Stimulated activated CD4-positive, alpha-beta T cell treated with anti-CD3 and anti-CD28 coated beads, Interleukin-1b, Interleukin-23, amount 100 ng/mL, for 4 hours (primary cell): ENCODE measurements at places on chromosomes 12 and 14.

- no peak for DNase-seq
These were observed 85.9 kb downstream of the KIF21A start for GRCh38 chr12:39357041-39357440.

GRCh38 chr14:61231810-61232209 lies 49.3 kb downstream of the TMEM30B start:
- DNase-seq: no peak

GRCh38 chr12:68279227-68280054 lies 26.0 kb upstream of the IL22 start:
- DNase-seq: no peak

DNA sequence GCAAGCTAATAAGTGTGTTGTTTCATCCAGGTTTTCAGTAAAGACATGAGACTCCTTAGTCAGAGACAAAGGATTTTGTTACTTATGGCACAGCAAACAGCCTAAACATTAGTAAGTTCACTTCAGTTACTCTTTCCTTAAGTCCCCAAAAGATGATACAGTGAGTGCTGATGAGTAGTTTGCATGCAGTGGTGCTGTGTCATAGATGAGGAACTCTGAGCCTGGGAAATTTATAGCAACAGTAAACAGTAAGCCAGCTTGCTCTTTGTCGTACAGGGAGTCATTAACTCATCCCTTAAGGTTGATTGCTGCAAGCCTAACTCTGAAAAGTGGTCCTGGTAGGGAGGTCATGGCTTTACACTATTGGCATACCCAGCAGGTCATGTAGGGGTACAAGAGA lies 208.6 kb upstream of the OR4E1 start:
- no peak for DNase-seq

- no peak for DNase-seq
These were observed 127.7 kb downstream of the ZFP36L1 start for GRCh38 chr14:68665131-68665530.

- no peak for DNase-seq
These were observed 3.8 kb upstream of the RBMS2 start for GRCh38 chr12:56517854-56518253.

- no peak for DNase-seq
These were observed 49.5 kb downstream of the RBMS2 start for GRCh38 chr12:56571121-56571520.

- no peak for DNase-seq
These were observed 180.4 kb upstream of the GZMB start for GRCh38 chr14:24814346-24814745.

DNA sequence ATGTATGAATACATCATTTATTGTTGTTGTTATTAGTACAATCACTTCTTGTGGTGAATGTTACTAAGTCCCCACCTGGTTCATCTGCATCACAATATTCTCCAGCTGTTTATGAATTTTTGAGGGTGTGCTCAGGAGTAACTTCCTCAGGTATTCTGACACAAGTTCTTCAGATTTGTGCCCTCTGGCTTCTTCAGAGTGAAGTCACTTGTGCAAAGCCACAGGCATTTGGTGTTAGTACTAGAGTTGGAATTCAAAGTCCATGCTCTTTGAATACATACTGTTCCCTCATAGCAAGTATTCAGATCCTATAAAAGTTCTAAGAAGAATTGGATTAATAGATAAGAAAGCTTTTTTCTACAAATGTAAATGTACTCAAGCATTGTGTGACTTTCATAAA lies 150.3 kb upstream of the AVPR1A start:
- DNase-seq: no peak

DNA sequence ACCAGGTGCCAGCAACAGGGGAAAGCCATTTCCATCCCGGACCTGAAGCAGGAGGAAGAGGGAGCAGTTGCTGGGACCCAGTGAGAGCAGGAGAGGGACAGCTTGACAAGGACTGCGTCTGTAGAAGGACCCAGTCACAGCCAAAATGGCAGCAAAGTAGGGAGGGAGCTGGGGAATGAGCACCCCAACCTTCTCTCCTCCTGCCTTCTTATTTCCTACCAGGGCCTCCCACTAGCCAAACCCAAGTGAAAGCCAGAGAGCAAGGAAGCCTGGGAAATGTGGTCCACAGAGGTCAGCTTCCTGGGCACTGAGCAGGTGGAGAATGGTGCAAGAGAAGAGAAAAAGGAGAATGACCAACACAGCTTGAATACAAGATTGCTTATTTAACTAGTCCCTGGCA lies 108.5 kb upstream of the MYL2 start:
- no peak for DNase-seq

DNA sequence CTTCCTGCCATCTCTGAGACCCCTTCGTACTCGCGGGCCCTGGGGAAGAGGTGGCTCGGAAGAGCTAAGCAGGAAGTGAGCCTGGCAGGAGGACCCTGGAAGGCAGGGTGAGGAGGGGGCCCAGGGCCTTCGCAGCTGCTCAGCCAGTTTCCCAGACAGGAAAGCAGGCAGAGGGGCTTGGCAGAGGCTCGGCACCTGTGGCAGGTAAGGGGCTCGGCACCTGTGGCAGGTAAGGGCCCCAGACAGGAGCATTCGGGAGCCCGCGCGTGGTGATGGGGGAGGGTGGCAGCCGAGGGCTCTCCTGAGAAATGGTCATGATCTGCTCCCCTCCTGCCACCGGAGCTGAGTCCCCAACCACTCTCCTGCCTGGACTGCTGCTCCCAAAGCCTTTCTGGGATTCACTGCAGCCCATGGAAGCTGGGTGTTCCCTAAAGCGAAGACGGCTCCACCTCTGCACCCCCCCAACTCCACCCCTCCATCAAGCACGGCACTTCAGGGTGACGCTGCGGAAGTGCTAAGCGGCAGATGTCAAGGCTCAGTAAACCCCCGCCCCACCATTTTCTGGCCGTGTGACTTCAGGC lies 63.2 kb downstream of the PRIMA1 start:
- no peak for DNase-seq

DNA sequence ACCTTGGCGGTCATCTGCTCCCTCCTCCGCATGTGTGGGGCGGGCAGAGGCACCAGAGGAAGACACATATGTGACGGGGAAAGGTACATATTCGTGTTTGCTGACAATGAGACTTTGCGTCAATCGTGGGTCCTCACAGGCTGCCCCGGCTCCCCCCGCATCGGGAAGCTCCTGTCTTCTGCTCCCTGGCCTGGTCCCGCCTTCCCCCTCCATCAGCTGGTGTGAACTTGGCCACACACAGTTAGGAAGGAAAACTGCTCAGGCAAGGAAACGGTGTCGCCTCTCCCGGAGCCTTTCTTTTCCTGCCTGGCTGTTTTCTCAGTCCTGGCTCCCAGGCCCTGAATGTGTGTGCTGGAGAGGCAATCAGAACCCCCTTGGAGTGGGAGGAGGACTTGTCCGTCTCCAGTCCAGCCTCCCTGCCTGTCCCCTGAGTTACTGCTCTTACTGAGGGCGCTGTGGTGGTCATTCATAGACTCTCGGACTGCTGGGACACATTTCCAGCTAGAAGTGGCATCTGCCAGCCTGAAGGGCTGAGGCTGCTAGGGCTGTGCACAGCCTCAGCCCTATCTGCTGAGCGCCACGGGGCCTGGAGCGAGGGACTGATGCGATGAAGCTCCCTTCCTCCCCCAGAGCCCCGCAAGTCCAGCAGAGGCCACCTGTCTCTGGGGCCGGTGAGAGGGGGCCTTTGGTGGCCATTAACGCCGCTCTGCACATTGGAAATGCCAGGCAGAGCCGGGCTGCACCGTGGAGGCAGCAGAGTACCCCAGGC lies 44.2 kb upstream of the TSPAN9 start:
- DNase-seq: no peak

DNA sequence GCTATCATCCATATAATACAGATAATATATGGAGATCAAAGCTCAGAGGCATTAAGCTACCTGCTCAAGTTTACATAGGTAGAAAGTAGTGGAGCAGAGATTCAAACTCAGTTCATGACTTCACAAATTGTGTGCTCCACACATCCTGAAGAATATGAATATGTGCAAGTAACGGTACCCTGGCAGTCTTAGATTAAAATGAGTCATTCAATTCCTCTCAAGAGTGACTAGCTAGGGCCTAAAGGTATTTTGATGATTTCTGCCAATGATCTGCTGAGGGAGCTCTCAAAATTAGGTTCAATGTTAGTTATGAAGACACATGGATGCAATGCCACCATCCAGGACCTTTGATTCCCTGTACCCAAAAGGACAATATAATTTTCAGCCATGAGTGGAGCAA lies 58.9 kb downstream of the GRIP1 start:
- DNase-seq: no peak

GRCh38 chr12:65493913-65494245 lies 215.4 kb downstream of the MSRB3 start:
- DNase-seq: no peak

DNA sequence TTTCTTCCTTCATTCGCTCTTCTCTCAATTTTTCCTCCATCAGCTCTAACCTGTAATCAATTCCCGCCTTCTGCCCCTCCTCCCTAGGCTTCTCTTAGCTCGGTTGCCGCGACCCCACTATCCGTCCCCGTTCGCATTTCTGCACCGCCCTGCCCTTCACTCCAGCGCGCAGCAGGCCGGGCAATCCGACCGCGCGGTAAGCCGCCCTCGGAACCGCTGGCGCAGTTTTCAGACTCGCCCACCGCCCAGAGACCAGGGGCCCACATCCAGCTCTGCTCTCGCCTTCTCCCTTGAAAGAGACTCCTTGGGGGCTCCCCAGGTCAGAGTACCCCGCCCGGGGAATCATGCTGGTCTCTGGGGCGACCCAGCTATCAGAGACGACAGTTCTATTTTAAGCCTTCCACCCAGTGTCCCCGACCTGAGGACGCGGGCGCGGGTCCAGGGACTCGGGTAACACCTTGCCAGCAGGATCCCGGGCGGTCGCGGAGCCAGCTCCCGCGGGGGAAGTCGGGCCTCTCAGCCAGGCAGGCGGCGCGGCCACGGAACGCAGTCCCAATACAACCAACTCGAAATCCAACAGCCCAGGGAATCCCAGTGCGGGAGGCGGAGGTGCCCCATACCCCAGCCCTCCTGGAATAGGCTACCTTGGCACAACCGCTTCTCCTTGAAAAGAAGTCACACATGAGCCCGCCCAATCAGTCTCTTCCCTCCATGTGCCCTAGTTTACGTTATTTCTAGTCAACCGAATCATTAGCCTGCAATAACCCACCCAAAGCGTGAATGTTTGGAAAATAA lies 5.7 kb upstream of the SLC38A4 start:
- no peak for DNase-seq

DNA sequence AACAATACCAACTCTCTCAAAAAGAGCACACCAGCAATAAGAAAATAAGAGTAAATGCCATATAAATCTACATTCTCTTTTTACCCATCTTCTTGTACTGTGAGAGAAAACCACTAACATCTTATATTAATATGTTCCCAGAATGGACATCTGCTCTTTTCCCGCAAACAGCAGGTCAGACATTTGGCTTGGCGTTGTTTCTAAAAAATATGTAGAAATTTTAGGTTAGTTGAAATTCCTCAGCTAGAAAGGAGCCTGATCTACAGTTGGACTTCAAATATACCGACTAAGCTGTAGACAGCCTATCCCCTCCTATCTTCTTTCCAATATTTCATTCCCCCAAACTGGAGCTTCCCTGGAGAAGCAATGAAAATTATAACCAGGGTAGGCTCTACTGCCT lies 88.7 kb downstream of the PPP2R5E start:
- DNase-seq: no peak

GRCh38 chr12:47852096-47852571 lies 32.4 kb upstream of the HDAC7 start:
- DNase-seq: no peak
